Stimulated activated CD4-positive, alpha-beta T cell treated with anti-CD3 and anti-CD28 coated beads, Interleukin-1b, Interleukin-23, amount 100 ng/mL, for 1 hour (primary cell): ENCODE measurements at places on chromosomes 6 and 20.

GRCh38 chr6:49038294-49038822 is 424.7 kb downstream of the MMUT start:
- DNase-seq: no peak

DNA sequence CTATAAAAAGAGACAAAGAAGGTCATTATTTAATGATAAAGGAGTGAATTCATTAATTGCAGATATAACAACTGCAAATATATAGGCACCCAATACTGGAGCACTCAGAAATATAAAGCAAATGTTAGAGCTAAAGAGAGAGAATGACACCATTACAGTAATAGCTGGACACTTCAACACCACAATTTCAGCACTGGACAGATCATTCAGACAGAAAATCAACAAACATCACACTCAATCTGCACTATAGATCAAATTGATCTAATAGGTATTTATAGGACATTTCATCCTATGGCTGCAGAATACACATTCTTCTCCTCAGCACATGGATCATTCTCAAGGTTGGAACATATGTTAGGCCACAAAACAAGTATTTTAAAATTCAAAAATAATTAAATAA is 72.7 kb downstream of the MAP7 start:
- DNase-seq: no peak

DNA sequence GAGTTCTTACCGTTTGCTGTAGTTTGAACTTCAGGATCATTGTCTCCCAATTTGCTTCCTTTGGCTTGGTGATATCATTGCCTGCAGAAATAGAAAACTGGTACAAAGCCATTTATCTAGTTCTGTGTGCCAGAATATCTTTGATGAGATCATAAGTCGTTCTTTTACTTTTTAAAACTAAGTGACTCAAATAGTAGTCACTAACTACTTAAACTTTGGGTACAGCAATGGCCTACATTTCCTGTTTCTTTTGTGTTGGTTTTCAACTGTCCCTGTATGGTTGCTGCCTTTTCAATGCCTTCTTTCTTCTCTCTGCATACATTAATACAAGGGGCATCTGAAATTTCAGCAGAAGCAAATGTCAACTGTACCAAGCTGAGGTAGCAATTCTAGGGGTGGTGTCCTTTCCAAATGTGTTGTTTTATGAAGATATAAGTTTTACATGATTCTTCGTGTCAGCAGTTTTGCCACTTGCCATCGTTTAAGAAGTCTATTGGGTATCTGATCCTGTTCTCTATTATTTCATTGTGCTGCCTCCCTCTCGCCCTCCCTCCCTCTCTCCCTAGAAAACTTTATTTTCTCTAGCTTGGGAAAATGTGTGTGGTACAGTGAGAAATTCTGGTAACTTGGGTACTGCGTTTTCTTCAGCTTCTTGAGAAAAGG is 238.5 kb downstream of the FARS2 start:
- DNase-seq: no peak

- DNase-seq: no peak
Observed at GRCh38 chr20:57849121-57849520, 139.3 kb upstream of the PMEPA1 start.

GRCh38 chr20:45191926-45192325 is 14.9 kb upstream of the SEMG1 start:
- DNase-seq: no peak

GRCh38 chr6:149864578-149865535 is 698 bp upstream of the LRP11 start:
- no peak for DNase-seq

DNA sequence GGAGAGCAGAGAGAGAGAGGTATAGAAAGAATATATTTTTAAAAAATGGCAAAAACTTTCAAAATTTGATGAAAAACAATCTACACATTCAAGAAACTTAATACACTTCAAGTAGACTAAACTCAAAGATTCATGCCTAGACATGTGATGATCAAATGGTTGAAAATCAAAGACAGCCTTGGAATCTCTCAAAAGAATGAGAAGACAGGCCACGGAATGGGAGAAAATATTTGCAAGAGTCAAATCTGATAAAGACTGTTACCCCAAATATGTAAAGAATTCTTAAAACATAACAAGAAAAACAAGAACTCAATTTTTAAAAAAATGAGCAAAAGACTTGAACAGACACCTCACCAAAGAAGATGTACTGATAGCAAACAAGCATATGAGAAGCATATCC is 49.7 kb downstream of the THEMIS start:
- DNase-seq: no peak

DNA sequence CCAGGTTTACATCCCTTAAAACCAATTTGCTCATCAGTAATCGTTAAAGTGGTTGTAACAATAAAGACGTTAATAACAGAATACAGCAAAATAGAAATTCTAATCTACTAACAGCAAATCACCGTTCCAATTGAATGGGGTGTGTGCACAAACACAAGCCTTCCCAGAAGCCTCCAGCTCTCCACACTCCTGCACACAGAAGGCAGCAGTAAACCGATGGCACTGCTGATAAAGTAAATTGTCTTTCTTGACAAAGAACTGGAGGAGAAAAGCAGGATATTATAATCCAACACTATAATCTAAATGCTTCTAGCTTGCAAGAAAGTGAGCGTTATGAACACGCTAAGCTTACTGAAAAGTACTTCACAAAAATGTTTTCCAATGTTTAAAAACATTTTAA is 7.0 kb downstream of the ZNF217 start:
- no peak for DNase-seq

DNA sequence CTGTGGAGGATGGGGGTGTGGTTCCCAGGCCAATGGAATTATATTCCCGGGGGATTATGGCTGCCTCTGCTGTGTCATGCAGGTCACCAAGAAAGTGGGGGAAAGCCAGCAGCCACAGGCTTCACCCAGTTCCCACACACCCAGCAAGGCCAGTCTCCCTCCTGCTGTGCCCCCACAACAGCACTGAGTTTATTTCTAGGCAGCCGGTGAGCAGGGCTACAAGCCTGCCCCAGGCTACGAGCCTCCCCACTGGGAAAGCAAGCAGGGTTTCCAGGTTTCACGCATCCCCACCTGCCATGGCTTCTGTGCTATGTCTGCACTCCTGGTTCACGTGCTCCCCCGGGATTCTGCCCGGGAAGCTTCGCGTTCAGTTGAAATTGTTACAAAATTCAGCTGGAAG is 72.6 kb downstream of the ERMARD start:
- DNase-seq: no peak

- no peak for DNase-seq
Observed at GRCh38 chr6:87873556-87873955, 171.5 kb upstream of the AKIRIN2 start.
